ENCODE measurements at places on chromosomes 7 and 10.
A peak's percentile ranks its signal among the peaks of the same experiment; 100 is the strongest.

- no peak for DNase-seq
These were observed 170.1 kb downstream of the PKD1L1 start for GRCh38 chr7:47778153-47778661.

DNA sequence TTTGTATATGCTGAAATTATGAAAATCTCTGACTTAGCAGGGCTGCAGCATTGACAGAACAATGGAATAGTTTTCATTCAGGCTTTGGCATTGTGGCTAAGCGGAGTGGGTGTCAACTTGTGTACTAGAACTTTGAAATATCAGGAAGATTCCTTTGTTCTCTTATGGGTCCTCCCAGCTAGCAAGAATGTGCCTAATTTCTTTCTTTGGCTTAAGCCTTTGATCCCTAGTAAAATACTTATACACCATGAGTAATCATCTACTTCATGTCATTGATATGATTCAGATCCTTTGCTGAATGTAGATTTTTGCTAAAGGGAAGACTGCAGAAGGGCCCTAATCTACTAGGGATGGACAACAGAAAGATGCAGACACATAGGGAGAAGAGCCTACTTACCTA, 6.2 kb downstream of the AVL9 start:
- no peak for DNase-seq

GRCh38 chr10:60570272-60570865, 180.7 kb upstream of the ANK3 start:
- no peak for DNase-seq

DNA sequence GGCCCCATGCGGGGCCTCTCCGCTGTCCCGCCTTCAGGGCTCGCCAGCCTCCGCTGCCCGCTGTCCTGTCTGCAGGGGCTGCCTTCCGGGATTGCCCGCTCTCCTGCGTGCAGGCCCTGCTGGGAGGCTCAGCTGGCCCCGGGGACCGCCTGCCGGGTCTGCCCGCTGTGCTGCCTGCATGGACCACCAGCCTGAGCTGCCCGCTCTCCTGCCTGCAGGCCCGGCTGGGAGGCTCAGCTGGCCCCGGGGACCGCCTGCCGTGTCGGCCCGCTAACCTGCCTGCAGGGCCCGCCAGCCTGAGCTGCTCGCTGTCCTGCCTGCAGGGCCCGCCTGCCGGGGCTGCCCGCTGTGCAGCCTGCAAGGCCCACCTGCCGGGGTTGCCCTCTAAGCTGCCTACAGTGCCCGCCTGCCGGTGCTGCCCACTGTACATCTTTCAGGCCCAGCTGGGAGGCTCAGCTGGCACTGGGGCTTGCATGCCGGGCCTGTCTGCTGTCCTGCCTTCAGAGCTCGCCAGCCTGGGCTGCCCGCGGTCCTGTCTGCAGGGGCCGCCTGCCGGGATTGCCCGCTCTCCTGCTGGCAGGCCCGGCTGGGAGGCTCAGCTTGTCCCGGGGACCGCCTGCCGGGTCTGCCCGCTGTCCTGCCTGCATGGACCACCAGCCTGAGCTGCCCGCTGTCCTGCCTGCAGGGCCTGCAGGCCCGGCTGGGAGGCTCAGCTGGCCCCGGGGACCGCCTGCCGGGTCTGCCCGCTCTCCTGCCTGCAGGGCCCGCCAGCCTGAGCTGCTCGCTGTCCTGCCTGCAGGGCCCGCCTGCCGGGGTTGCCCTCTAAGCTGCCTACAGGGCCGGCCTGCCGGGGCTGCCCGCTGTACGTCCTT, 165.1 kb downstream of the GLRX3 start:
- peak; percentile 75 for DNase-seq

DNA sequence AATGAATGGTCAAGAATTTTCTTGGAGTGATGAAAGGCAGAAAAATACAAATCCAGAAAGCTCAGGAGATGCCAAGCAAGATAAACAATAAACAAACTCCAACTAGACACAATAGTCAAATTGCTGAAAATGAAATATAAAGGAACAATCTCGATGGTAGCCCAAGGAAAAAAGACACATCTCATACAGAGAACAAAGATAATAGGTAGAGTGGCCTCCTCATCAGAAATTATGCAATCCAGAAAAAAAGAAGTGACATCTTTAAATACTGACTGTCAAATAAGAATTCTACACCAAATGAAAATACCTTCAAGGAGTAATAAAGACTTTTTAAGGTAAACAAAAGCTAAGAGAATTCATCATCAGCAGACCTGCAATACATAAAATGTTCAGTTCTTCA, 150.4 kb downstream of the ANK3 start:
- DNase-seq: no peak

- no peak for DNase-seq
These were observed 21.2 kb upstream of the IGF2BP3 start for GRCh38 chr7:23491502-23491901.

- no peak for DNase-seq
These were observed 1.2 kb upstream of the PAOX start for GRCh38 chr10:133377818-133378250.

- no peak for DNase-seq
These were observed 77.3 kb upstream of the GRID1 start for GRCh38 chr10:86443936-86444335.

- DNase-seq: no peak
These were observed 340.0 kb upstream of the NRP1 start for GRCh38 chr10:33674491-33674890.
